ENCODE measurements at places on chromosomes 16 and 17.
A peak's percentile ranks its signal among the peaks of the same experiment; 100 is the strongest.

GRCh38 chr16:9260666-9261065 lies 169.2 kb downstream of the HAPSTR1 start:
- H3K4me3 ChIP-seq, result no peak overlapping the region
- H3K36me3 ChIP-seq, result no peaks in the 10 kb centered on the region
- peaks cover 46% of the 10 kb centered on the region for H3K27me3 ChIP-seq
- no peak for DNase-seq

DNA sequence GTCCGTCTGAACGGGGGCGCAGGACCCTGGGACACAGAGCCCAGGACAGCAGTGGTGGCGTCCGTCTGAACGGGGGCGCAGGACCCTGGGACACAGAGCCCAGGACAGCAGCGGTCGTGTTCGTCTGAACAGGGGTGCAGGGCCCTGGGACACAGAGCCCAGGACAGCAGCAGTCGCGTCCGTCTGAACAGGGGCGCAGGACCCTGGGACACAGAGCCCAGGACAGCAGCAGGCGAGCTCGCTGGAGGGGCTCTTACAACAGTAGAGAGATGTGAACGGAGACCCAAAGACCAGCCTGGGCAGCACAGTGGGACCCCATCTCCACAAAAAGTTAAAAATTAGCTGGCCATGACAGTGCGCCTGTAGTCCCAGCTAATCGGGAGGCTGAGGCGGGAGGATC lies 40.7 kb downstream of the LMF1 start:
- H3K27me3 ChIP-seq, result no peaks in the 10 kb centered on the region
- no peak for DNase-seq
- H3K4me1 ChIP-seq, result no peaks in the 10 kb centered on the region
- H3K27ac ChIP-seq, result no peak overlapping the region

- no peak for DNase-seq
- no peak overlapping the region for H3K4me3 ChIP-seq
- H3K27me3 ChIP-seq, result no peaks in the 10 kb centered on the region
- H3K4me1 ChIP-seq, result peaks cover 25% of the 10 kb centered on the region
These were observed 37.6 kb downstream of the ARHGAP27 start for GRCh38 chr17:45394913-45395568.

DNA sequence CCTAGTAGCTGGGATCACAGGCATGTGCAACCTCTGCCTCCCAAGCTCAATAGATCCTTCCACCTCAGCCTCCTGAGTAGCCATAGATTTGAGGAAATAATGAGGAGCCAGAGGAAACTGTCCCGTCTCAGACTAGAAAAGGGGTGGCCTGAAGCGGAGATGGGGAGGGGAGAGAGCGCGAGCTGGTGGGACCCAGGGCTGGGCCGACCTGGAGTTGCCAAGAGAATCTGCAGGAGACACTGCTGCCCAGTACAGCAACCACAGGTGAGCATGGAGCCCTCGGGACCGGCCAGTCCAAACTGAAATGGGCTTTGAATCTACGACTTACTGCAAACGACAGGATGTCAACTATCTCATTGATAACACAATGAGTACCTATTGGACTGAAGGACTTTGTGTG lies 24.3 kb downstream of the CD300A start:
- H3K36me3 ChIP-seq, result peaks cover 14% of the 10 kb centered on the region
- peaks cover 37% of the 10 kb centered on the region for H3K4me1 ChIP-seq
- H3K27ac ChIP-seq, result peak overlapping the region; percentile 44
- no peaks in the 10 kb centered on the region for H3K27me3 ChIP-seq
- H3K4me3 ChIP-seq, result no peak overlapping the region

Measured in natural killer cell treated with Interleukin-12 subunit alpha and Interleukin-12 subunit beta and Interleukin-15 and Interleukin-18, amount 100 ng/mL, for 72 hours (primary cell).